GM12891 (cell line): ENCODE measurements at places on chromosomes 3 and 15.
A peak's percentile ranks its signal among the peaks of the same experiment; 100 is the strongest.

GRCh38 chr15:71366926-71367325 lies 251.7 kb downstream of the THSD4 start:
- DNase-seq: no peak

DNA sequence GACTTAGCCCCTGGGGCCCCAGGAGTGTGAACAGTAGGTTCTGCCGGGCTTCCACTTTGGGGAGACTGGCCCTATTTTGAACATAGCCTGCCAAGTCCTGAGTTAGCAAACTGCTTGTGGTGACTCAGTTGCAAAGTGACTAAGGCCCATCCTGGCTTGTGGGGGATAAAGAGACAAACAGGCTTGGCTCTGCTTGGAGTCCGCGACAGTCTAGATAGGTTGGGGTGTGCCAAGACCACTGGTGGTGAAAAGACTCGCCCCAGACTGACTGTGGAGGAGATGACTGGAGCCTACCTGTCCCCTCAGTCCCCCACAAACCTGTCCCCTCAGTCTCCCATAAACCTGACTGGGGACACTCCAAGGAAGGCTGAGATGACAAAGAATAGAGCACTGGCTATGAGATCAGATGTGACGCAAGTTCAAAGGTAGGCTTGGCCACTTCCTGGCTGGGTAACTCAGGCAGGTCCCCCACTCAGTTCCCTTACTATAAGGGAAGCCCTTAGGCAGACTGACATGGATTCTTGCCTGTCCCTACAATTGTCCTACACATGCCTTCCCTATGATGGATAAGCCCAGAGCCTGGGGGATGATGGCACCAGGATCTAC lies 4.3 kb downstream of the DNASE1L3 start:
- DNase-seq: no peak

GRCh38 chr3:55122312-55122711 lies 194.5 kb upstream of the LRTM1 start:
- DNase-seq: no peak

DNA sequence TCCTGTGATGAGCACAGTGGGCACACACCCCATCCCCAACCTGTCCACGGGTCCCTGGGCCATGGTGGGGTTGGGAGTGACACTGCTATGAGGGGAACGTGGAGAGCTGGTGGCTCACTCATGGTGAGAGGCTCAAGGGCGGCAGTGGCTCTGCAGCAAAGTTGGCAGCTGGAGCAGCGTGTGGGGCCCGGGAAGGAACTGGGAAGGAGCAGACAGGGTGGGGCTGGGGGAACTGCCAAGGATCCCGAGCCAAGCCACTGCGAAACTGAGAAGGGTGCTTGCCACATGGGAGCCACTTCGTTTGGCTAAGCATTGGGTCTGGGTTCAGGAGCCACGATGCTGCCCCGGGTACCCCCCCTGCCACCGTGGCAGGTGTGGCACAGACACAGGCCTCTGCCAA lies 80.1 kb downstream of the SNRK start:
- no peak for DNase-seq

GRCh38 chr3:47324278-47324865 lies 41.6 kb downstream of the KLHL18 start:
- DNase-seq: peak; percentile 50

GRCh38 chr3:30169487-30169886 lies 436.9 kb upstream of the TGFBR2 start:
- DNase-seq: no peak

- no peak for DNase-seq
Measured at GRCh38 chr15:29119847-29120246, 149.8 kb downstream of the NSMCE3 start.

DNA sequence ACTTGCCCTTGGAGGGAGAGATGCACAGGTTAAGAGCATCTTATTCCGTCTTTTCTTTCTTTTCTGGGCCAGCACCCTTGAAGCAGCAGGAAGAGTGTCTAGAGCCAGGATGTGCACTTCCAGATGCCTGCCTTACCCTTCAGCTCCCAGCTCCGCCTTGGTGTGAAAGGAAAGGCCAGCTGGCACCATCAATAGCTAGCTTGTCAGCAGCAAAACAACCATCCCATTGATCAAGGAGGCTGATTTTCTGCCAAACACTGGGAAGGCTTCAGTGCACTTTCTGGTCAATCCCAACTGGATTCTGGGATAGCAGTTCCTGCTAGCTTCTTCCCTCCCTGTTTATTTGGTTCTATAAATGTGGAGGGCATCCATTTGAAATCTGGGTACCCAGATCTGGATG lies 110.9 kb upstream of the GALNT15 start:
- DNase-seq: no peak

GRCh38 chr3:55698831-55699230 lies 211.7 kb upstream of the WNT5A start:
- DNase-seq: no peak

DNA sequence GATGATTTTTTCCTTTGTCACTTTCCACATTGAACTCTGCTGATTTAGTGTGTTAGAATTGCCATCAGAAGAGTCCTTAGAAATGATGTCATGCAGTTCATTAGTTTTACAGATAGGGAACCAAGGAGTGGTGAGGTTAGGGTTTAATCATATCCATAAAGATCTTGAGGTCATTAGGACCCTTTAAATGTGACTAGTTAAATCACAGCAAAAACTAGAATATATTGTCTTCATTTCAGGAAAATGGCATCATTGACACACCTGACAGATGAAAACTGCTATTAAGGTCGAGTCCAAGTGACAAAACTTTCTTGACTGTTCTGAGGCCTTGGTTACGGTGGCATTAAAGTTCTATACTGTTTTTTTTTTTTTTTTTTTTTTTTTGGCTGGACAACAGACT lies 50.5 kb downstream of the MBNL1 start:
- no peak for DNase-seq

- DNase-seq: no peak
Measured at GRCh38 chr3:33060609-33061337, 36.2 kb downstream of the GLB1 start.

DNA sequence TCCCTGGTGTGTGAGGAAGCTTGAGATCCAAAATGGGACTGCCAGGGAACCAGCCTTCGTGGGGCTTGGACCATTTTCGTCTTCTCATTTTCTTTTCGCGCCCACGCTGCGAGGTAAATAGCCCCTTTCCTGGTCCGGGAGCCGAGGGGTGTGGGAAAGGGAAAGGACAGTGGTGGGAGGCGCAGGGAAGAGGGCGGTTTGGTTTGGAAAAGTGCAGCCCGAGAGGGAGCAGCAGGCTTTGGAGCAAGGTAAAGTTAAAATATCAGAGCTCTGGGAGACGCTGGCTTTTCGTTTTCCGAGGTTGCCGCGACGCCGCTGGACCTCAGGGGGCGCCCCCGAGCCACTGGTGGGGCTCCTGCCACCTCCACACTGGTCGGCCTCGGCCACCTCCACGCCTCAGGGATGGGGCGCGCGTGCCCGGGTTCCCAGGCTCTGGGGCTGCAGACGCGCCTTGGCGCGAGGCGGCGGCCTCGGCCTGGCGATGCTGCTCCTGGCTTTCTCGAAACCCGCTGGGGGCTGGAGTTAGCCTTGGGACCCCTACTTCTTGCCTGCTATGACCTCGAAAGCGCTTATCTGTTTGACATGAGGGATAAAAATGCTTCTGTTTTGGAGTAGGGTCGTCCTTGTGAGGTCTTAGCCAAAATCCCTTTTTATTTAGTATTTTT lies 3.2 kb downstream of the PTPRG start:
- peak; percentile 57 for DNase-seq

DNA sequence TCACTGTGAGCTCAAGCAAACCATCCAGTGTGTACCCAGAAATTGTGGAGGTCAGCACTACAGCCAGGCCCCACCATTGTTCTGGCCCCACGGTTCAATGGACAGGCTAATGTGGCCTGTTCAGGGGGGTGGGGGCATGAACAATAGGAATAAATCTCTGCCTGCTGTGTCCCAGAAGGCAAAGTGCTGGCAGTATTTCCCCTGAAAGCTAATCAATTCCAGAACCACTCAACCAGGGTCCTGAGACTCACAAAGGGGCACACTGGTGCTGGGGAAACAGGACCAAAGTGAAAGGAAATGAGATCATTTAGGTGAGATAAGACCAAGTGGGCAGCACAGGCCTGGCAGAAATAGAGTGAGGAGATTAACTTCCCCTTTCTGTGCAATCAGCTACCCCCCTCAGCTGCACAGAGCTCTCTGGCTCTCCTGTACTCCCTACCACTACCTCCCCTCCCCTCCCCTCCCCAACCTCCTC lies 11.5 kb downstream of the CRYGS start:
- DNase-seq: no peak

DNA sequence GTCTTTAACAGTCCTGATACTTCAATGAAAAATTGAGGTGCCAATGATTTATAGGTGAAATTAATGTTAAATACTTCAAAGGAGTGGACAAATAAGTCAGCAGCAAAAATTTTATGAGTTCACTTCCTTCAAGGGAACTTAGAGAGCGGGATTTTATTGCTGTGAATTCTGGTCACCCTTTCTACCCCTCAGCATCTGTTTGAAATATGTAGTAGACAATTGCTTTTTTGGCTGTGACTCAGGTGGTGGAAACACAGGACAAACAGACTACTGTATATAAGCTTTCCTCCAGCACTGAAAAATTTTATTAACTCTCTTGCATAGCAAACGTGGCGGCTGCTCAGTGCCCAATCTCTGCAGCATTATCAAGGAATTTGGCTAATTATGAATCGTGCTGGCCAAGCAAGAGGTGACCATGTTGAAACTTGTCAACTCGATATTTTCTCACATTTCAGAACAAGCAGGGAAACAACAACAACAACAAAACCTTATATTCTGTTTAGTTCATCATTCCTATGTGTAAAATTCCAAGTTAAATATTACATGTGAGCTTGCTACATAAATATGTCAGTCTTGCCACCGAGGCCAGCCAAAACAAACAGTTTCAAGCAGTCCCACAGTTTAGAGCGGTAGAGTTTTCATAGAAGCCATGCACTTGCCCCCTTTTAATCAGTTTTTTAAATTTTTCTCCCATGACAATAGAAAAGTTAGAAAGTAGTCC lies 420.2 kb downstream of the FOXP1 start:
- no peak for DNase-seq

GRCh38 chr3:49652903-49653415 lies 21.2 kb upstream of the APEH start:
- DNase-seq: no peak

- DNase-seq: no peak
Measured at GRCh38 chr15:33094336-33094735, 100.2 kb downstream of the FMN1 start.

- DNase-seq: peak; percentile 97
Measured at GRCh38 chr3:51670823-51671733, at the start of gene TEX264. Gene TEX264 (plus strand): TSS chr3:51671252. CDS start chr3:51674305, 3,053 bp downstream.

GRCh38 chr3:10253731-10254130 lies 5.5 kb downstream of the TATDN2 start:
- no peak for DNase-seq

DNA sequence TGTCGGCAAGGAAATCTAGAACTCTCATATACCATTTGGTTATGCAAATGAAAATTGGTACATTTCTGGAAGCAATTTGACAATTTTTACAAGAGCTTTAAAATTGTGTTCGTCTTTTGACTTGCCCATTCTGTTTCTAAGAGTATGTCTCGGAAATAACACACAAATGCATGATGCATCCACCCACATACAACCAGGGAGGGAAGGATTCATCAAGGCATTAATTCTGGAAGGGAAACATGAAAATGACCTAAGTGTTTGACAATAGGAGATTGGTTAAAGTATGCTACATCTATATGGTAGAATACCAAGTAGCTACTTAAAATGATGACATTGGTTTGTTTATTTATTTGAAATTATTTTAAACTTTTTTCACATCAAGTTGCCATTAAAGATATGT lies 58.6 kb downstream of the PIAS1 start:
- DNase-seq: no peak

DNA sequence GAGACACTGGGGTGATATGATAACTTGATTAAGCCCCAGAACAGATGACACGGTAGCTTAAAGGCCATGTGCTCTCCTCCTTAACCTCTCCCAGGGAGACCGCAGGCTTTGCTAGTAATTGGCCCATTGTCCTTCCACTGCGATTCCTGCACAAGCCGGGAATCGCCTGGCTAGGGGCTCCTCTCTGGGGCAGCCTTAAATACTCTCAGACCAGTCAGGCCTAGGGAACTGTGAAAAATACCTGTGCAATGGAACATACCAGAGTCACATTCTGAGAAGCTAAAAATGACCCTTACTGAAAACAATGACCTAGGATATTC lies 56.3 kb downstream of the CPN2 start:
- DNase-seq: no peak

GRCh38 chr3:60812502-60812901 lies 438.8 kb downstream of the FHIT start:
- DNase-seq: no peak

DNA sequence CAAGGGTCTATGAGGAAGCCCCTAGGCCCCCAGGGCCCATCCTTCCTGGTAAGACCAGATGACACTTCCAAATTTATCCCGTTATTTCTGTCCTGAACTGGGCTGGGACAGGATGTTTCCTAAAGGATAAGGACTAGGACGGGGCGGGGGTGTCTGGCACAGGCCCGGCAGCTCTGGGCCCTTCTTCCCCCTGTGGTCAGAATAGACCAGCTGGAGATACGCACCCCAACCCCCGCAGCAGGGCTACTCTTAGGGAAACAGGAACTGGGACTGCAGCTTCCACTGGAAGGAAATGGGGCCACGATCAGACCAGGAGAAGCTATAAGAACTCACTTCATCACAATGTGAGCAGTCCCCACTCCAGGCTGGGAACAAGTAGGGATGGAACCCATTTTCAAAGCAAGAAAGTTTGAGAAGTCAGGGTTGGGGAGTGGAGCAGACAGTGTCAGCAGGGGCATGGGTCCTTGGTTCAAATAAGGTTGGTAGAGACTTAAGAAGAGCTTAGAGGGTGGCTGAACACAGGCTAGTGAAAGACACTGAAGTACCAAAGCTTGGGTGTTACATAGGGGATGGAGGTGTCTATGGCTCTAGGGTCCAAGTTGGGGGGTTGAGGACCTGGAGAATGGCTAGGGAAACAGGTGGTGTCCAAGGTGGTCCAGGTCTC lies 1.1 kb downstream of the NCKIPSD start:
- peak; percentile 40 for DNase-seq

GRCh38 chr15:22871481-22872086 lies 33.1 kb downstream of the NIPA2 start:
- no peak for DNase-seq

GRCh38 chr3:55434789-55435188 lies 52.3 kb downstream of the WNT5A start:
- peak; percentile 11 for DNase-seq

GRCh38 chr3:127354761-127355160 lies 66.9 kb upstream of the PRR20G start:
- no peak for DNase-seq

- no peak for DNase-seq
Measured at GRCh38 chr15:44023176-44023575, 171.9 kb downstream of the FRMD5 start.

- DNase-seq: no peak
Measured at GRCh38 chr3:169152319-169152718, 511.2 kb downstream of the MECOM start.

GRCh38 chr15:64286473-64286872 lies 69.5 kb downstream of the CSNK1G1 start:
- no peak for DNase-seq

GRCh38 chr3:101690972-101691371 lies 4.5 kb upstream of the RPL24 start:
- no peak for DNase-seq

DNA sequence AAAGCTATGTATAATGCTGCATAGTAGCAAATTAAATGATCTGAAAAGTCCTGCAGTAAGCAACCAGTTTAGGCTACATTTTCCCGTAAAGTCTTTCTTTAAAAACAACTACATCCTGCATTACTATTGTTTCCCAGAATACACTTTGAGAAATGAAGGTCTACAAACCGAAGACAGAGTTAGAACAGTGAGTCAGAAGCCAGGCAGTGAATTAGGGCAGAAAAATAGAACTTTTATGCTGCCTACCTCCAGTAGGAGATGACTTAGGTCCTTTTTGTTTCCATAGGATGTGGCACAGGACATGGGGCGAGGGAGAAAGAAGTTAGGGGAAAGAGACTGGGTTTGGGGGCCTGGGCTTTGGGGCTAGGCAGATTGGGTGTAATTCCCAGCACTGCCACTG lies 127.3 kb downstream of the PPM1L start:
- DNase-seq: no peak
